ENCODE measurements at places on chromosomes 5 and 9.

DNA sequence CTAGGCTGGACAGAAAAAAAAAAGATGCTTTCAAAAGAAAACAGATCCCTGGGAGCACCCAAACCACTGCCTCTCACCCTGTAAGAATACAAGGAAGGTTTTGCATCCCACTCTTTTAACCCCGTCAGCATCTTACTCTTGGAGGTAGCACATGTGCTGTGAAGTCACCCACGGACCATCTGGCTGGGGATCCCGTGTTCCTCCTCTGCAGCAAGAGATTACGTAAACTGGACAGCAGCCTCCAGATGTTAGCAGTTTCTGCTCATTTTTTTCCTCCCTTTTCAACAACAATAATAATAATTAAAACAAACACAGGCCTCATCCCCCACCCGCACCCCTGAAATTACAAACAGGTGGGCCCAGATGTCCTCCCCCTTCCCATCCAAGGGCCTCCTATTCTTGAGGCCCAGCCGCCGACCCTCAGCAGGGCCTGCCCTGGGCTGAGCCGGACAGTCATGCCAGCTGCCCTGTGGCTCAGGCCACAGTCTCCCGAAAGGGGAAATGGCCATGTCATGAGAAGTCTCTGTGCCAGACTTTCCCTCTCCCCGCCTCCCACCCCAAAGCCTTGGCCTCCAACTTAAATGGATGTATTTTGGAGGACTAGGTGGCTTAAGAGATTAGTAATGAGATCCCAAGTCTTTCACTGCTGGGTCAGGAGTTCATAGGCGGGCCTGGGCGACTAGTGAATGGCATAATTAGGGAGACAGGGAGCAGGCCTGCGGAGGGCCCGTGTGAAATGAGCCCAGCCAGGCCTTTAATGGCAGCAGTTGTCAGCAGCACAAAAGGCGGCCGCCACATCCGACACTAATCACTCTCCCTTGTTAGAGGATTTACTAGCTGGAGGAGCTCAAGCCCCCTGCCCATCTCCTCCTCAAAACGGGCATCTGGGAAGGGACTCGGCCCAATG lies 165.1 kb downstream of the PAPPA start:
- no peak for DNase-seq

DNA sequence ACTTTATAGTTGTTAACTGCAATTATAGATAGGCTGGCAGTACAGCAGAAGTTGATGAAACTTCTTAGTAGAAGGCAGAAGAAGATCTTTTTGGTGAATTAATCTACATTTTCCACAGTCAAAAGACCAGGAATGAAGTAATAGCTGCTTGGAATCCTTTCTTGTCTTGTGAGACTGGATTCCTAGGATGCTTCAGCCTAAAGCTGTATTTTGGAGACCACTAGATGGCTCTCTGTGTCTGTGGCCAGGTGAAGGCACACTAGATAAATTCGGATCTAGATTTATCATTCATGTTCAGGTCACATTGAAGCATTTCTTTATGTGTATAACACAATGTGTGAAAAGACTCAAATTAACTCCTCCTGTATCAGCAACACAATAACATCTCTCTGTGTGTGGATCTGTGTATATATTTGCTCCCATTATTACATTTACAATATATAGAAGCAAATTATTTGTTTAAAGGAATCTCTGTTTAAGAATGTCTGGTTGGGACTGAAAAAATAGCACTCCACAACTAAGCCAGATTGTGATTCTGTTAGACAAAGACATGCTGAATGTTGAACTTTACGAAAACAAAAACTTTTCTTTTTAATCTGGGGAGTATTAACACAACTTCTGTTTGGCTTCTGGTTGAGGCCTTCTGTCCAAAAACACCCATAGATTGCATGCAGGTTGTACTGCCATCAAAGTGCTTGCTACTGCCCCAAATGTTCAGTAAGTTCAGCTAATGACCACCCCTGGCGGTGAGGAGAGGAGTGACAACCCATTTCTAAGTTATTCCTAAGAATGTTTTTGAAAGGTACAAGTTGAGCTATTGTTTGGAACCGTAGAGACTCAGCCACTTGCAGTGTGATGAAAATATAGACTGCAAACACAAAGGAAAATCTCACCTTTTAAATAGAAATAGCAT lies 10.6 kb downstream of the GRIN3A start:
- DNase-seq, result no peak

DNA sequence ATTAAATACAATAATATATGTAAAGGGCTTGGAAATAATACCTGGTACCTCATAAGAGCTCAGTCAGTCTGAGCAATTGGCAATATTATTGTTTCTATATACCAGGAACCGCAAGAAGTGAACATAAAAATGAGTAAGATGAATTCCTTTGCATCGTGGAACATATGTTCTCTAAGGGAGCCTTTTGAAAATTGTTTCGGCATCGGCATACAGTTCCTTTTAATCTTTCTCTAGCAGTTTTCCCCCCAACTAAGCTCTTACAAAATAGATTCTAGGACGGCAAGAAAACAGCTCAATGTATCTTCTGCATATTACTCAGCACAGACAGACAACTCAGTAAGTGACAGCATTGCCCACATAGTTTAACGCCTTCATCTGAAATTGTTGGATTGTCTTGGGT lies 426.6 kb upstream of the WWC1 start:
- DNase-seq, result no peak

DNA sequence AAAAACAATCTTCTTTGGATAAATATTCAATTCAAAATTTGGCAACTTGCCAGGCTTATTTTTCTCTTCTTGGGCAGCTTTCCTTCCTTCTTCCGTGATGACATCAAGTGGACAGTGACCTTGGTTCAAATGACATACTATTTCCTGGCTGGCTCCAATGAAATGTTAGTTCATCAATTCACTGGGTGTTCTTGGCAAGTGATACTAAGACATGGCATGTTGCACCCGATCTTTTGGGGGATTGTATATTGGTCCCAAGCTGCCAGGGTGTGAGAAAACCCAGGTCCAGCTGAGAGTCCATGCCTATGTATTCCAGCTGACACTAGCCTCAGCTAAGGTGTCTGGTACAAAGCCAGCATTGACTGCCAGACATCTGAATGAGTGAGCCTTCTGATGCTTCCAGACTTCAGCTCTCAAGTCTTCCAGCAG lies 252.9 kb downstream of the MAT2B start:
- no peak for DNase-seq

GRCh38 chr5:14164164-14165163 lies 21.3 kb downstream of the TRIO start:
- no peak for DNase-seq

- DNase-seq, result no peak
Observed at GRCh38 chr9:4299005-4299795, 668 bp downstream of the GLIS3 start.

DNA sequence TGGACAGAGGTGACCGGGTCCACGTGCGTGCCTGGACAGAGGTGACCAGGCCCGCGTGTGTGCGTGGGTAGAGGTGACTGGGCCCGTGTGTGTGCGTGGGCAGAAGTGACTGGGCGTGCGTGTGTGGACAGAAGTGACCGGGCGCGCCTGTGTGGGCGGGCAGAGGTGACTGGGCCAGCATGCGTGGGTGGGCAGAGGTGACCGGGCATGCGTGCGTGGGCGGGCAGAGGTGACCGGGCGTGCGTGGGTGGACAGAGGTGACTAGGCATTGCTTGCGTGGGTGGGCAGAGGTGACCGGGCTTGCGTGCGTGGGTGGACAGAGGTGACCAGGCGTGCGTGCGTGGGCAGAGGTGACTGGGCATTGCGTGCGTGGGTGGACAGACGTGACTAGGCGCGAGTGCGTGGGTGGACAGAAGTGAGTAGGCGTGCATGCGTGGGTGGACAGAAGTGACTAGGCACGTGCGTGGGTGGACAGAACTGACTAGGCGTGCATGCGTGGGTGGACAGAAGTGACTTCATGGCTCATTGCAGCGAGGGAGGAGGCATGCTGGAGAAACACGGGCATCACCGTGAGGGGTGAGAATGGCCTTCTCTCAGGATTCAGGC lies 254.1 kb upstream of the IRX4 start:
- DNase-seq, result no peak

DNA sequence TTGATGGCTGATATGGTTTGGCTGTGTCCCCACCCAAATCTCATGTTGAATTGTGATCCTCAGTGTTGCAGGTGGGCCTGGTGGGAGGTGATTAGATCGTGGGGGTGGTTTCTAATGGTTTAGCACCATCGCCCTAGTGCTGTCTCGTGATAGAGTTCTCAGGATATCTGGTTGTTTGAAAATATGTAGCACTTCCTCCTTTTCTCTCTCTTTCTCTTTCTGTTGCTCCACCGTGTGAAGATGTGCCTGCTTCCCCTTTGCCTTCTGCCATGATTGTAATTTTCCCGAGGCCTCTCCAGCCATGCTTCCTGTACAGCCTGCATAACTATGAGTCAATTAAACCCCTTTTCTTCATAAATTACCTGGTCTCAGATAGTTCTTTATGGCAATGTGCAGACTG lies 111.6 kb downstream of the SREK1 start:
- DNase-seq, result no peak

GRCh38 chr5:3000631-3001030 lies 249.2 kb upstream of the IRX2 start:
- DNase-seq, result no peak

- no peak for DNase-seq
Observed at GRCh38 chr5:19406576-19407365, 581.2 kb downstream of the CDH18 start.

DNA sequence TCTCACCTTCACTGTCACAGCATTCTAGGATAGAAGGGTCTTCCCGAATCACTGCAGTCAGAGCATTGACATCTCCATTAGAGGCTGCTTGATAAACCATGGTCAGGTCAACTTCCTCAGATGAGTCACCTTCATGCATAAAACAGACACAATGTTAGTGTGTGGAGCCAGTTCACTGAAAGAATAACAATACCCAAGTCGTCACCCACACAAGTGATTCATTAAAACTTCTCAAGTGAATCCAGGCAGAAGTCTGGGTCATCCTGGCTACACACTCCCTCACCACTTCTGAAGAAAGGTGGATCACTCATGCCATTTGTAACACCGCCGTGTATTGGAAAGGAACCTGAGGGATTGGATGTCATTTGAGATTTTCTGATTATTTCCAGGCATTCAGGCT lies 49.6 kb downstream of the ANKRD55 start:
- DNase-seq, result no peak

GRCh38 chr5:132380047-132380446 lies 10.5 kb downstream of the SLC22A5 start:
- no peak for DNase-seq

- DNase-seq, result no peak
Observed at GRCh38 chr5:149283626-149284480, 12.2 kb downstream of the AFAP1L1 start.

- DNase-seq, result no peak
Observed at GRCh38 chr9:35984021-35984420, 26.1 kb upstream of the OR2S2 start.

DNA sequence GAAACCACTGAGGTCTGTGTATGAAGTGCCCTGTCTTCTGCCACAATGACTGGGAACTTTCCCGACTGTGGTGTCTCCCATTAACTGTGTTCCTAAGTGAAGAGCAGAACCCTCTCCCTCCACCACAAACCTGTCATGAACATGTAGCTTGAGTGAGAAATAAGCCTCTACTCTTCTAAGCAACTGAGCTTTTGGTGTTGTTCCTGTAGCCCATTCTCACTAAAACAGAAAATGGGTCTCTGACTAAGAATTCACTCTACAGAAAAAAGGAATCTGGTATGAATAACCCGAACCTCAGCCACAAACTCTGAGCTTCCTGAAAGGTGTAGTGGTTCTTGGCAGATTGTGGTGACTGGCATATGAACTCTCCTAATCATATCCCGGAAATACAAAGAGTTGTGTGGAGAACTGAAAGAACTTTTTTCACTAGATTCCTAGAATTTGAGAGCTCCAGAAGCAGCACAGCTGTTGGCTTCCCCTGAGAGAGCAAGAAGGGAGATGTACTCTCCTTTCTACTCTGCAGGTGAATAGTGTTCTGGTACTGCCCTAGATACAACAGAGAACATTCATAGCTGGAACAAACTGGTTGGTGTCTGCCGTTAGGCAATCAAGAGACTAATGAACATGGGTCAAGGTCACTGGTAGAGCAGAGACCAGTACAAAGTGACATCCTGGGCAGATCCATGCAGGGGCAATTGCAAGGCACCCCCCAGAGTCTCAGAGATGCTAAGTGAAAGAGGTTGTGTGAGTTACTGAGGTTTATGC lies 283.8 kb downstream of the PDE4D start:
- DNase-seq, result no peak

Data from stimulated activated CD4-positive, alpha-beta T cell treated with anti-CD3 and anti-CD28 coated beads, TNF-alpha, amount 100 ng/mL, for 48 hours (primary cell).